ENCODE measurements at places on chromosomes 12 and 14.

DNA sequence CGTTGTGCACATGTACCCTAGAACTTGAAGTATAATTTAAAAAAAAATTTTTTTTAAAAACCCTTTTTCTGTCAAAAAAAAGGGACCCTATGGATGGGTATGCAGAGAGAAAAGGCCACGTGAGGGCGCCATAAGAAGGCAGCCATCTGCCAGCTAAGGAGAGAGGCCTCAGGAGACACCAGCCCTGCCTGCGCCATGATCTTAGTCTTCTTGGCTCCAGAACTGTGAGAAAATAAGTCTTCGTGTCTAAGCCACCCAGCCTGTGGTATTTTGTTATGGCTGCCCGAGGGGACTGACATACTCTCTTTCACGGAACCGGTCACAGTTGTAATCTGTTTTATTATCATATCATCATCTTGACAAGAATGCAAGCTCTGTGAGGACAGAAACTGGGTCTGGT is 174.8 kb downstream of the EFCAB11 start:
- DNase-seq: no peak

GRCh38 chr12:89494411-89495231 is 30.0 kb downstream of the GALNT4 start:
- no peak for DNase-seq

DNA sequence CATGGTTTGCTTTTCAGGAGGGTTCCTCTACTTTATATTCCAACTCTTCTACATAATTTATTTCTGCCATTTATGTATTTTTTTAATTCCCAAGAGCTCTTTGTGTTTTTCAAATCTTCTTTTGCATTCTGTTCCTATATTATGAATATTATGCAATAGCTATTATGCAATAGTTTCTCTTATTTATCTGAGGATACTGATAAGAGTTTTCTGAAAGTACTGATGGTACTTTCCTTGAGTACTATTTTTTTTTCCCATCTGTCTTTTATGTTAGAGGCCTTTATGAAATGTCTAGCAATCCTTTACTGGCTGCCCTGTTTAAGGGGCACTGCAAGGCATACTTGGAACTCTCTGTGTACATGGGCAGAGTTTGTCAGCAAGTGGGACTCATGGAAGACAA is 93.4 kb downstream of the SLC41A2 start:
- DNase-seq: no peak

- no peak for DNase-seq
Observed at GRCh38 chr12:16229676-16230075, 47.8 kb downstream of the SLC15A5 start.

- no peak for DNase-seq
Observed at GRCh38 chr12:132157733-132158409, 13.6 kb downstream of the NOC4L start.

GRCh38 chr14:66982247-66982646 is 207.0 kb upstream of the GARIN2 start:
- DNase-seq: no peak

DNA sequence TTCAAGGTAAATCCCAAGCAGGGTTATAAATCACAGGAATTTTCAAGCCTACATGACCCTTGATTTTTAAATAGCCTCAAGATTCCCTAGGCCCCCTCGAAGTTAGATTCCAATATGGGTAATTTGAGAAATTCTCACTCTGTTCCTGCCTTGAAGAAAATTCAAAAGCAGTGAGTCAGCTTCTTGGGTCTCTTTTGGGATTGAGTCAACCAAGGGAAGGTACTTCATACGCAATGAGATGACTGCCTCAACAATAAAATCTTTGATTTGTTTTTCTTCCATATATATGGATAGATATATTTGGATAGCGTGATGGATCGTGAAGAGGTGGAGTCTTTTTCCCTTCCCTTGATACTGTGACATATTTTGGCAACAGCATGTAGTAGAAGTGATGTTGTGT is 180.4 kb upstream of the ATP2B1 start:
- DNase-seq: no peak

- no peak for DNase-seq
Observed at GRCh38 chr12:68428211-68428610, 96.0 kb upstream of the MDM1 start.

DNA sequence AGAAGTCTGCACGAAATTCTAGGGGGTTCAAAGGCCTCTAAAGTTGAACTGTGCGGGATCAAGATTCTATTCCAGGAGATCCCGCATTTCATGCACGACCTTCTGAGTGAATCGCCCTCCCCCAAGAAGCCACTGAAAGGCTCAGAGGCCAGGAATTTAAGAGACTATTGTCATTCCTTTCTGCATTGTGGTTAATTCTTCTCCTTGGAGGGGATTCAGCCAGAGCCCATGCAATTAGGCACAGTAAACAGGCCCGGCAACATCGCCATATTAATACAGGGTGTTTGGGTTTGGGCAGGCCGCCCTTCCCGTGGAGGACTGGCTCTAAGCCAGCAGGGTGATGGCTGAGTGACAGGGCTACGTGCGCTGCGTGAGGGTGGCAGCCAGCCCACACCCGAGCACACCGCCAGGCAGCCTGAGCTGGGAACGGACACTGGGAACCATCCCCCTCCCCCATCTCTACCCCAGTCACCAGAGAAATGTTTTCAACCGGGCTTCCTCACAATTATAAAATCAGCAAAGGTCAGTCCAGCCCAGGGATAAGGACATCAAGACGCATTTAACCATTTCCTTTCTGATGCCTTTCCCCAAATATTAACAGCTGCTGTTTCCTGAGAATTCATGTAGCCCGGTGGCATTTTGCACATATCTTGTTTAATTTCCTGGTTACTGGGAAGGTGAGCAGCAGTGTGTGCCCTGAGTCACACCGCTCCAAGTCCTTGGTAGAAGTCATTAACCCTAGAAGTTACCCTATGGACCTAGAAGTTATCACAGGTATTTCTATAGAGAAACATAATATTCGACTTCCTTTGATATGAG is 12.5 kb downstream of the EGLN3 start:
- peak; percentile 76 for DNase-seq

- DNase-seq: no peak
Observed at GRCh38 chr14:30482276-30482675, 76.7 kb upstream of the G2E3 start.

- no peak for DNase-seq
Observed at GRCh38 chr12:4114986-4115385, 158.6 kb upstream of the CCND2 start.

DNA sequence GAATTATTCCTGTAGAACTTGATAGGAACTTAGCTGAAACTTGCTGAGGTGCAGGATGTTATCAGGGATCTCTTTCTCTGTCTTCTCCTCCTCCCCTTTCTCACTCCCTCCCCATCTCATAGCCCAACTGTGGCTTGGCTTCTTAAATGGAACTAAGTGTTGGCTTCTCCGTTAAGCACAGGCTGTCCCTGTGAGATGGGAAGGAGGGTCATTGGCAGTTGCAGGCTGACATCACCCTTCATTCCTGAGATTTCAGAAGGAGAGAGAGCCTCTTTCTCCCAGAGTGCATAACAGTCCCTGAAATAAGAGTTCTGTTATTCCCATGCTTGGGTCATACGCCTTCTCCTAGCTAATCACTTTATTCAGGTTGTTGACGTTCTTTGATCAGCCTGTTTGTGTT is 162.0 kb downstream of the UNC79 start:
- DNase-seq: no peak

GRCh38 chr12:98998697-98999299 is 353.7 kb downstream of the APAF1 start:
- peak; percentile 56 for DNase-seq

- DNase-seq: no peak
Observed at GRCh38 chr12:102408487-102409297, 71.7 kb downstream of the IGF1 start.

DNA sequence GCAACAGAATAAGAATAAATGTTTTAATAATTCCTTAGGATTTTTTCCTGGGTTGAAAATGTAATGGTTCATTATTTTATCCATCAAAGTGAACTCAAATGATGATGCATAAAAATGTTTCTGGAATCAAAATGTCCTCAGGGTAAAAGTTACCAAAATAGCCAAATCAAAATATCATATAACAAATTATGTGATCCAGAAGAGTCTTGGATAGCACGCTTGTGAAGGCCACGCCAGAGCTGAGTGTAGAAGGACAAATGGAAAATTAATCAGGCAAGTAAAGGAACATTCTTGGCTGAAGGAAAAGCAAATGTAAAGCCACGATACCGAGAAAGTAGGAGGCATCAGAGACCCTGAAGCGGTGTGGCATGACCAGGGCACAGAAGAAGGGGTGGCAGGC is 169.2 kb downstream of the CAPZA3 start:
- no peak for DNase-seq

GRCh38 chr12:4482936-4483335 is 37.3 kb upstream of the FGF6 start:
- DNase-seq: no peak

Measured in myocyte (in vitro differentiated cells).